ENCODE measurements at places on chromosomes 1 and 21.
A peak's percentile ranks its signal among the peaks of the same experiment; 100 is the strongest.

- DNase-seq = no peak
Measured at GRCh38 chr1:99527545-99527944, 118.4 kb upstream of the PALMD start.

DNA sequence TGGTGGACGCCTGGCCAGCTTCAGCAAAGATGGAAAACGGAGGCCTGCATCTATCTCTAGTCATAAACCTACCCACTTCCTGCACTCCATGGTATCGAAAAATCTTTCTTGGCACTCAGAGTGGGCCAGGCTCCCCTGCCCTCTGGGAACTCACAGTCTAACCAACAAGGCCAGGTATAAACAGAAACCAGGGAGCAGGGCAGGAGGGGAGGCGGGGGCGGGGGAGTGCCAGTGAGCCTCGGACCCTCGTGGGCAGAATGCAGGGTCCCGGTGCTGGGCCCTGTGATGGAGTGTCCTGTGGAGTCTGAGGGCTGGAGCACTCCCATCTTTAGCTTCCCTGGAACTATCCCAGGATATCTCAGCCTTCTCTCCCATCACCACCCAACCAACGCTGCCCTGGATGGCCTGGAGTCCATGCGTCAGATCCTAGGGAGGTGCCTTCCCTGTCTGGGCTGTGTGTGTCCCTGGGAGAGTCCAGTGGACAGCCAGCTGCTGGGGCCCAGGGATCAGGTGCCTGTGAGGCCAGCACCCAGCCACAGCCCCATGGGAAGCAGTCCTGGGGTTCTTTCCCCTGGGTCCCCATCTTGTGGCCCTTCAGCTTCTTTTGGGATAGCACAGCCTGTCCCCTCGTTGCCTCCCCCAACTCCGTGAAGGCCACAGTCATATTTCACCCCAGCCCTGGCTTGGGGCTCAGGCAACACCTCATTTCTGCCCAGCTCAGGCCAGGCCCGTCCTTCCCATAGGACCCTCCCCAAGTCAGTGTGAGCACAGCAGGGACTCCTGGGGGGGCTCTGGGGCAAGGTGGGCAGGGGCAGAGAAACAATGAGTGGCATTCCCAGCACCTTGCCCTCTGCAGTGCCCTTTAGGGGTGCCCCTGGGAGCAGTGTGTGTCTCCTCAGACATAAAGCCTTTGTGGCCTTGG, 1.1 kb upstream of the EPS8L3 start:
- DNase-seq = no peak

- no peak for DNase-seq
Measured at GRCh38 chr1:114764689-114765088, 6.9 kb upstream of the CSDE1 start.

DNA sequence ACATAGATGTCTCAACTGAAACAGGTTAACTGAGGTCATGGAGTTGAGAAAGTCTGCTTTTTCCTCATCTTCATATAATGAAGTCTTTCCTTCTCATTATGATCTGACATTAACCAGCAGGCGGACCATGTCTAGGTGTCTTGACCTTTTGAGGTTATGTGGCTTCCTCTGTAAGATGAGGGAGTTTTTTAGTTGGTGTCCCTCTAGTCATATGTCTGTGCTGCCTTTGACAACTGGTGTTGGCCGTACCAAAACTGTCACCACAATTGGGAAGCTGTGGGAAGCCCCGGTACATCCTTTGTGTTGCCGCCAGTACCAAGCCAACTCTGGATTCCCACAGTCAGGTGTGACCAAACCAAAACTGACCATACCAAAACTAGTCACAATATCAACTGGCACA, 105.1 kb downstream of the PBX1 start:
- DNase-seq = no peak

GRCh38 chr1:8816831-8817411, 519 bp downstream of the RERE start:
- DNase-seq = peak; percentile 2

DNA sequence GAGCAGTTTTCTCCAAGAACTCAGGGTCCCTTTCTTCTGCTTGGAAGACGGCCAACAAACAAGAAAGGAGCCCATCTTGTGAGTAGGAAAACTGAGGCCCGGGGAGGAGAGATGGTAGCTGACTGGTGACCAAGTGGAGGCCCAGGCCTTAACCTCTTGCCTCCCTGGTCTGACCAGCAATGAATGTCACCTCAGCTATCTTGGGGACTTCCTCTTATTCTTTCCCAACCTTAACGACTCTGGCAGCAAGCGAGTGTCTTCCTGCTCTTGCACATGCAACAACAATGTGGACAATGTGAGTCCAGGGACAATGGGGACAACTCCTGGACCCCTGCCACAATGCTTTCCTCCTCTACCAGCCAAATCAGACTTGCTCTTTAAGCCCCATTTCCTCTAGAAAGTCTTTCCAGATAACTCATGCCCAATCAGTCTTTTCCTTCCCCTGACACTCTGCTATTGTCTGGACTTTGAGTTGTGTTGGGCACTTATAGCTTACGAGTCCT, 12.6 kb downstream of the HSPG2 start:
- no peak for DNase-seq

- DNase-seq = no peak
Measured at GRCh38 chr21:16304174-16305095, 574.7 kb downstream of the USP25 start.

- DNase-seq = no peak
Measured at GRCh38 chr1:173190101-173190936, 16.8 kb downstream of the TNFSF4 start.

- no peak for DNase-seq
Measured at GRCh38 chr1:173545688-173546087, 57.2 kb downstream of the SLC9C2 start.

GRCh38 chr1:21926814-21927532, 10.1 kb downstream of the HSPG2 start:
- DNase-seq = no peak

DNA sequence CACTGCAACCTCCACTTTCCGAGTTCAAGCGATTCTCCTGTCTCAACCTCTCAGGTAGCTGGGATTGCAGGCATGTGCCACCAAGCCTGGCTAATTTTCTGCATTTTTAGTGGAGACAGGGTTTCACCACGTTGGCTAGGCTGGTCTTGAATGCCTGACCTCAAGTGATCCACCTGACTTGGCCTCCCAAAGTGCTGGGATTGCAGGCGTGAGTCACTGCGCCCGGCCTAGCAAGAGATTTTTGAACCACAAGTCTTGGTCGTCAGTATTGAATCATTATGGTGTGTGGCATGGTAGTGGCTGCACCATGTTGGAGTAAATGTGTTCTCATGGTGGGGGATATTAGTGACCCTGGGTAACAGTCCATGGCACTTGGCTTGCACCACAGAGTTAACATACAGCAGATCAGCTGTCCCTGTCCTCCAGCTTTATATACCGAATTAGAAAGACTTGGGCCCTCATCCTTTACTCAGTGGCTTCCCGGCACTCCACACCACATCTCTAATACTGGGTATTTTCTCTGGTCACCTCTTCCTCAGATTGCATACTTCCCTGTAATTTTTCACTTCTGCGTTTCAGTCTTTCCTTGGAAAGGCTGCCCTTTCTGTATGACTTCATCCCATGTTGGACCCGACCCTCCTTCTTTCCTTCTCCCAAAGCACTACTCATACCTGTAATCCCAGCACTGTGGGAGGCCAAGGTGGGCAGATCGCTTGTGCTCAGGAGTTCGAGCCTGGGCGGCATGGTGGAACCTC, 25.1 kb downstream of the AK4 start:
- no peak for DNase-seq

- no peak for DNase-seq
Measured at GRCh38 chr1:51950701-51951100, 39.8 kb downstream of the RAB3B start.

DNA sequence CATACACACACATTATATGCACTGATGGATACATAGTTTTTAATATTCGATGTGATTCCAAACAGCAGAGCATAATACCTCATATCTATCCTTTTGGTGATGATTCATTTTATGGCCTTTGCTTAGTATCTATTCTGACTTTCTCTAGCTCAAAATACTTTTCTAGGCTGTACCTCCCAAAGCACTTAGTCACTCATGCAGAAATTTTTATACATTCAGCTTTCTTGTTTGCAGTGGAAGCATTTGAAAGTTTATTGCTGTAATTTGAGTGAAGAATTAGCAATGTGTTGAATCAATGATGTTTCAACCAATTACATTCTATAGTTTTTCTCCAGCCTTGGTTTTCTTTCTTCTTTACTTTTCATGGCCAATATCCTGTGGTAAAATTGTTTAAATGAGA, 66.7 kb downstream of the LBR start:
- no peak for DNase-seq

Data from activated CD8-positive, alpha-beta memory T cell treated with anti-CD3 and anti-CD28 coated beads for 4 hours (primary cell).